ENCODE measurements at places on chromosomes 5 and 9.
A peak's percentile ranks its signal among the peaks of the same experiment; 100 is the strongest.

DNA sequence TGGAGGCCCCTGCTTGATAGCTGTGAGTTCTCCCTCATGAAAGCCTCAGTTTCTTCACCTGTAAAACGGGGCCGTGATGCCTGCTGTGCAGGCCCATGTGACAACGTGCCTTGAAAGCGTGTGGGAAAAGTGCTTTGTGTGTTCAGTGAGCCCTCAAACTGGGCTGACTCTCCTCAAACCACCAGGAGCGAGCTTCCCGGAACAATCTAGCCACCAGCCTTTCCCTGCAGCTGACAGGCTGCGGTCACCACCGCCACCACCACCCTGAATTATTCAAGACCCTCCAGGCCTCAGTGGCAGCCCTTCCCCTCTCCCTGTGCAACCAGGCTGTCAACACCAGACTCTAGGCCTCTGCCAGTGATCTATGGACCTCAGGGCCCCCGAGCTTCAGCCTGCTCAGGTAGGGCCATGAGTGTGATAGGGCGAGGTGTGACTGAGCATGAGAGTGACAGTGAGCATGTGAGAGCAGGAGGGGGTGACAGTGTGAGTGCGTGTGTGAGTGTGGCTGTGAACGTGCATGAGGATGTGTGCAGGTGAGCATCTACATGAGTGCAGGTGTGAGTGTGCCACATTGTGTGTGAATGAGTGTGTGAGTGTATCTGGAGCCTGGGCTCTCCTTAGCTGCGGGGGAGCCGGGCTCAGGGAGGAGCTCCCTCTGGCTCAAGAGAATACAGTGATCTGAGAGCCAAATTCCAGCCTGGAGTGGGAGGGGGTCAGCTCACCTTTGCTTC lies 53.3 kb upstream of the PSD2 start:
- DNase-seq = no peak

GRCh38 chr5:149423794-149424268 lies 44.7 kb upstream of the IL17B start:
- no peak for DNase-seq

GRCh38 chr5:164721656-164722055 lies 1216.2 kb downstream of the MAT2B start:
- no peak for DNase-seq

GRCh38 chr5:68730220-68730978 lies 363.4 kb upstream of the SLC30A5 start:
- peak; percentile 55 for DNase-seq

GRCh38 chr5:173825215-173825865 lies 62.8 kb upstream of the CPEB4 start:
- DNase-seq = peak; percentile 67

DNA sequence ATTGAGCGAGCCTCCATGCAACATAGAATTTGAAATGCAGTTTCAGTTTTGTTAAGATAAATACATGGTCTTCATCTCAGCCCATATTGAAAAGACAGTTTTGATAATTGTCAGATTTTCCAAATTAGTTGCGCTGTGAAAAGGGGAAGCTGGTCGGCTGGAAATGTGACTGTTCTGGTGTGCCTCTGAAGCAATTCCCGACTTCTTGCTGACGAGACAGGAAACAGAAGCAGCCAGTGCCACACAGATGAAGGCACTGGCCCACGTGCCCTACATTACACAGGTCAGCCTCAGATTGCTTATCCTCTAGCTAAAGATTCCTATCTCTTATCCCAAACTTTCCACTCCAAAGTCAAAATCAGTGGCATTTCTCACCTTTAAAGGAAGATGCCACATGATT lies 214.1 kb upstream of the TLE4 start:
- no peak for DNase-seq

GRCh38 chr5:75055727-75056144 lies 3.4 kb upstream of the GCNT4 start:
- no peak for DNase-seq

GRCh38 chr9:107732781-107733522 lies 243.4 kb upstream of the KLF4 start:
- peak; percentile 26 for DNase-seq

DNA sequence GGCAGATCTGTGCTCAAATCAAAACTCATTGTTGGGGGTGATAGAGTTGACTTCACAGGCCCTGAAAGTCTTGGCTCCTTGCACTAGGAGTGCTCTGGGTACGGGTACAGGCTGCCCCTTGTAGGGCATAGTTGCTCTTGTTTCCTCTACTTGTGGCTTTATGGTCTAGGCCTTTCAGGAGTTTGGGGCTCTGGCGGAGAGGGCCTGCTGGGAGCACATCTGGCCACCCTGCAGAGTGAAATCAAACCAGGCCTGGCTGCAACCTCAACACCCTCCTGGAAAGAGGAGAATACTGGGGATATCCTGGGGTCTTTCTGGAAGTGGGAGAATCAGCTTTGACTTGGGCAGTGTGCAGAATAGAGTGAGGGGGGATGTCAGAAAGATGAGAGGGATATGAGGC lies 1.5 kb downstream of the TGFBI start:
- no peak for DNase-seq

- DNase-seq = no peak
Measured at GRCh38 chr9:14057368-14058324, 256.3 kb downstream of the NFIB start.

DNA sequence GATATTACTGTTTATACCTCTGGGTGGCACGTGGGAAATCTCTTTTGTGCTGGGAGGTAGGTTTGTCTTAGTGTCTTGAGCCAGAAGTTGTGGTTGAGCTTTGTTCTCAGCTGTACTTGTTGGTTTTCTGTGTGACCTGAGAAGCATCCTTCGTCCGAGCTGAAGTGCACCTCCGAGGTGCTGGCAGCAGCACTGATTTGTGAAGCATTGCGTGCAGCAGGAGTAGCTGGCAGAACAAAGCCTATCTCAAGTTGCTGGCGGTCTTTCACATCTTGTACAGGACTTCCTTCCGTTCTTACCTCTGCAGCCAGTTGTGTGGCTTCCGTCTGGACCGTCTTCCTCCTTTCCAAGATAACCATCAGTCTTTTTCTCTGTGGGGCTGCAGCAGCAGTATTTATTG lies 4.3 kb downstream of the PRRC2B start:
- no peak for DNase-seq

- DNase-seq = no peak
Measured at GRCh38 chr5:149409268-149409948, 30.3 kb upstream of the IL17B start.

DNA sequence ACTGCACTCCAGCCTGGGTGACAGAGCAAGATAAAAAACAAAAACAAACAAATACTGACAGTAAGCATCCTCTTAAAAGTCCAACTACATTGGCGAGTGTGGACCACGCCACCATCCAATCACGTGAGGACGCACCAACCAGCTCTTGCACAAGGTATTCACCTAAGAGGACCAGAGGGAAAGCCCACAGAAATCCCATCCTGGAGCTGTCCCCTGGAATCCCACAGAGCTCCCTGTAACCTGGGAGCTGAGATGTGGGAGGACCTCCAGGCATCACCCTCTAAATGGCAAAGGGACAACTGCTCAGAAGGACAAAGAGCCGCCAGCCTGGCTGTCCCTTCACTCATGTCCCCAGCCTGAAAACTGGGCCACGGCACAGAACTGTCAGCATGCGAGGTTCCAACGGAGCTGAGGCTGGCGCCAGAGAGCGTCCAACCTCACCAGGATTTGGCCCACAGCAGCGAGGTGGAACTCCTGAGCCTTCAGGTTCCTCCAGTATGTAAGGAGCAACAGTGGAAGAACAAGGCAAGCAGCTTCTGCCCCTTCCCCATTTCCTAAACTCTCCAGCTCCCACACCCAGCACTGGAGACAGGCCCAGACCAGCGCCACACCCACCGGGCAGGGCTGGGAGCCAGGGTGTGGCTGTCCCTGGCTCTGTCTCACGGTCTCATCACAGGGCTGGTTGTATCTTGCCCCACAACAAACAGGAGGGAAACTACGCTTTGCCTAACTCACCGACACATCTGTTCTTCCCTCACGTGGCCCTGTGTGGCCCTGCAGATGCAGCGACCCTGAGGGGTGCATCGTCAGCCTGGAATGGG lies 15.2 kb downstream of the IPPK start:
- DNase-seq = no peak

DNA sequence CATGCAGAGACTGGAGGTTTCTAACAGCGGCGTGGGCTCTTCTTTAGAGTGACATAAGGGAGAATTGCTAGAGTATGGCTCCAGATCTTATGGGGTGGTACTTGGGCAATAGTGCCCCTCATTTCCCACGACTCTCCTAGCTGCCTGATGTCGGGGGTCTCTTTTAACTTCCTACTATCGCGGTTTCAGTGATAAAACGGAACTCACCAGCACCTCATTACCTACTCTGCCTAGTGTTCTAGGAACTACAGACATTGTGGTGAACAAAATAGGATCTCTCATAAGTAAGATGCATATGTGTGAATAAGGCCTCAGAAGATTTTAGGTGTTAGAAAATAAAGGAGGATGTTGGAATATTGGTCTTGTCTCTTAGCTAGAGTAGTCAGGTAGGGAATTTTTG lies 1.1 kb downstream of the ICE1 start:
- DNase-seq = no peak

- no peak for DNase-seq
Measured at GRCh38 chr5:36619012-36619635, 12.7 kb downstream of the SLC1A3 start.

DNA sequence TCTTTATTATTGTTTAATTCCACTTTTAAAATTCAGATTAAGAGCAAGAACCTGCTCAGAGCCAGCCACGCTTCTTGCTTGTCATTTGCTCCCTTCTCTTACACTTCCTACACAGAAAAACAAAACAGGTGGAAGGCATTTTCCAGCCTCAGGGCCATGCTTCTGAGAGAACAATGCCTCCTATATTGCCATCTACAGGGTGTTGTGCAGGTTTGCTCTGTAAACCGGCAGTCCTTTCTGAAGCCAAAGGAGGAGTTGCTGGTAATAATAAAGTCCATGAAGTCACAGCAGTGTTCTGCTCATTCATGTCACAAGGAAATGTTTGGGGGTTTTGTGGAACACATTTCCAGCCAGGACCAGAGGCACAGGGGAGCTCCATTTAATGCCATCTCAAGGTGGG lies 16.1 kb upstream of the PRLR start:
- DNase-seq = no peak

- no peak for DNase-seq
Measured at GRCh38 chr5:951940-952596, 56.5 kb upstream of the NKD2 start.

DNA sequence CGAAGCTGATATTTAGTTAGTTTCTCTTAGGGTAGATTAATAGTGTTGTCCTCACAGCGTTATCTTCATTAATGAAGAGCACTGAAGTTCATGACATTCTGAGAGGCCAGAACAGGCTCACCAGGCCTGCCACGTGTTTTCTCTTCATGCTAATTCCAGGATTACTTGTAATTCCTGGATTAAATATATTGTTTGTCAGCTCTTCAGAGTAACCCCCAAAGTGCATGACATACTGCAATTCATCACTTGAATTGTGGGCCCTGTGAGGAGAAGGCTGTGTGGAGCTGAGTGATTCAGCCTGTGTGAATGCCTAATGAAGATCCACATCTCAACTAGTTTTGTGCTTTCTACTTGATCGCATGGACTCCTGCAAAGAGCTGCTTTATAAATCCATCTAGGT lies 401.0 kb upstream of the ADAMTSL1 start:
- DNase-seq = no peak

DNA sequence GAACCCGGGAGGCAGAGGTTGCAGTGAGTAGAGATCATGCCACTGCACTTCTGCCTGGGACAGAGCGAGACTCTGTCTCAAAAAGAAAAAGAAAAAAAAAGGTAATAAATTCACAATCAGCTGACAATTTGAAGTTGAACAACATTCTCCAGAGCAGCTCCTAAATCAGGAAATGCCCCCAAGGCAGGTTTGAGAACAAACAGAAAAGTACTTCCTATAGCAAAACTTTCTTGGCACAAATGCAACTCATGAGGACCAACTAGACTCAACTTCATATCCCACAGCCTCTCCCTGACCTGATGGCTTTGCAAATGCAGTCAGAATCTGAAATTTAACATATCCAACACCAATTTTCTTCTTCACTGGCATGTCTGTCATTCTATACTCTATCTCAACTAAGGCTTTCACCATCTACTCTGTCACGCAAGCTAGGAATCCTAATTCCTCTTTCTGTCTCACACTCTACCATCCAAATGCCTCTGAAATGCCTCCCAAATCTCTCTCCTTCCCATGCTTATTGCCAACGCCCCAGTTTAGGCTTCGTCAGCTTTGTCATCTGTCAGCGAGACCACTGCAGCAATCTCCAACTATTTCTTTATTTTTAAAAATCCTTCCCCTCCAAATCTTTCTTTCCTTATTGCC lies 113.3 kb downstream of the MAPKAP1 start:
- no peak for DNase-seq

DNA sequence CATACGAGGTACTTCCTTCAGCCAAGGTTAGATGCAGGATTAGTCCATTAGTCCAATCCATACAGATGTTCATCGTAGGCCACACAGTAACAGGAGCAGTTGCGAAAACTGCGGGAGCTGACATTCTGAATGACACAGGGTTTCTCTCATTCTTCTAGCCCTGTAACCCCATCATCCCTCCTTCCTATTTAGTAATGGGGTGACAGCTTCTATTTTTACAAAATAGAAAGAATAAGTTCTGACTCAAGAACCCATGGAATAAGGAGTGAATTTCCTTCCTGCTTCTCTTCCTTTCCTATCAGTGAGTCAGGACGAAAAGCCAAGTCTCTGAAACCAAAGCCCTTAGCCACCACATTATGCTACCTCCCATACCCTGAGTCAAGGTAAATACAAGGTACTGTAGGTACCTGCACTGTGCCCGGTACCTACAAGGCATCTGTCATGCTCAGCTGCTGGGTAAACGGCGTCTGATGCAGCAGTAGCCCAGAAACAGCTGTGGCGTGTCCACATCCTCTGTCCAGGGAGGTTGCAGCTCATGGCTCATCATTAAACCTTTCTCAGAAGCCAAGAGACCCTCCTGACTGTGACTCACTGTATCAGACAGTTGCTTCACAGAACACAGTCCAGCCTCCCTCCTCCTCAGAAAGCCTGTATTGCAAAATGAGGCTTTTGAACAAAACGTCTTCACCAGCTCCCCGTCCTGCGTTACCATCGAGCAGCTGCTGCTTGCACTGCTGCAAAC lies 84.2 kb downstream of the ESM1 start:
- peak; percentile 76 for DNase-seq

- no peak for DNase-seq
Measured at GRCh38 chr9:91522481-91522880, 98.8 kb upstream of the NFIL3 start.
